Right lobe of liver (tissue), 6 donors: ENCODE measurements at places on chromosomes 1 and 21. TPM values are rescaled to one million over a fixed set of nuclear protein-coding genes. Genes with fewer than 3 reads are reported as not detected.

GRCh38 chr21:26137379-26138060 lies 33.0 kb downstream of the APP start:
- no peak for DNase-seq

DNA sequence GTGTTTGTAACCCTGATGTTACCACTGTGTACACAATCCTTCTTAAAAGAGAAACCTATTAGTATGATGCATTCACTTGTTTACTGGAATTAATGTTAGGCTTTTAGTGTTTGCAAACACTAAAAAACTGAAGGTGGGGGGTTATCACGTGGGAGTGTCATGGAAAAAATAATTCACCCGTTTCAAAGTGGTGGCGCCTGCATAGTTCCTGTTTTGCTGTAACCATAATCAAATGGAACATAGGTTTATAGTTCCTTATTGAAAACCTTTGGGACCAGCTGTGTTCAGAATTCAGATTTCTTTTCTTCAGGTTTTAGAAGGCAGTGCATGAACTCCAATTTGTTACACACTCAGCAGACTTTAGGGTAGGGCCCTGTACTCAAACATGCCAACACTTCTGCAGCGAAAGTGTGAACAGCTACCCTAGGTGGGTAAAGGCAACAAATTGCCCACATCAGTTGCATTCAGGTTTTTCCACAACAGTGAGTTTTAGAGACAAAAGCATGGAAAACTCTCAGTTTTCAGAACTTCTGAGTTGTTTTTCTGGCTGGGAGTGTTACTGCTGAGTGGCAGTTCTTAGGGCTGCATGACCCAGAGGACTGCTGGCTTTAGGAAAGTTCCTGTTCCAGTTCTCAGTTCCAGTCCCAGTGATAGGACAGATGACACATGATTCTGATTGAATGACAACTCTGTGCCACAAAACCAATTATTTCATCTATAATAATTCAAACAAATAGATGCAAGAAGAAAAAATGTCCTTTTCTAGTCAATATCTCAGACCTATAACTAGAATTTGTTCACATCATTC lies 29.1 kb upstream of the IVNS1ABP start:
- no peak for DNase-seq

Gene ARL8A
- 23.1 TPM for total RNA-seq

Gene LENEP
- total RNA-seq, result not detected

Gene TESK2
- 3.2 TPM for total RNA-seq

DNA sequence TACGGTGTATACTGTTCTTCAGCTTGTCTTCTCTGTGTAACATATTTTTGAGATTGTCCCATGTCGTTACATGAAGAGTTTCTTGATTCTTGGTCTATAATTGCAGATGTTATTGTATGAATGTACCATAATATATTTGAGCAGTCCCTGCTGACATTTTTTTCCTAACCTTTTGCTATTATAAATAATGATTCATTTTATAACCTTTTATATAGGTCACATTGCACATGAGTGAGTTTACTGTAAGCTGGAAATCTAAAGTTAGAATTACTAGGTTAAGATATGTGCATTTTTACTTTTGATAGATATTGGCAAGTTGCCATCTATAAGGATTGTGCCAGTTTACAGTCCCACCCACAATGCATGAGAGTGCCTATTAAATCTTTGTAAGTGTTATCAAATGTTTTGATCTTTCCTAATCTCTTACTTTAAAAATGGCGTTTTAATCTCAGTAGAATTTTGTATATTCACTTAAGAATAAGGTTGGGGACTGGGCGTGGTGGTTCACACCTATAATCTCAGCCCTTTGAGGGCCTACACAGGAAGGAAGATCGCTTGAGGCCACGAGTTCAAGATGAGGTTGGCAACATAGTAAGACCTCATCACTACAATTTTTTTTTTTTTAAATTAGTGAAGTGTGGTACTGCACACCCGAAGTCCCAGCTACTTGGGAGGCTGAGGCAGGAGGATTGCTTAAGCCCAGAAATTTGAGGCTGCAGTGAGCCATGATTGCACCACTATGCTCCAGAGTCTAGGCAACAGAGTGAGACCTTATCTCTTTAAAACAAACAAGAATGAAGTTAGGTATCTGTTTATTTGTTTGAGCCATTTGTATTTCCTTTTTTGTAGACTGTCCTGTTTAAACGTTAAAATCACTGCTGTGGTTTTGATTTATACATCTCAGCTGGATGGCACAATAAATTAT lies 36.5 kb downstream of the ZMYM1 start:
- no peak for DNase-seq

GRCh38 chr1:38685388-38685787 lies 174.2 kb downstream of the RRAGC start:
- no peak for DNase-seq

GRCh38 chr21:21715266-21715969 lies 717.2 kb downstream of the NCAM2 start:
- no peak for DNase-seq

- DNase-seq, result peak; percentile 11
These were observed 96.4 kb downstream of the GLIS1 start for GRCh38 chr1:53642607-53643006.

- no peak for DNase-seq
These were observed 203.6 kb upstream of the CHODL start for GRCh38 chr21:18041012-18041411.

Gene CDK18
- total RNA-seq, result 22.3 TPM
